ENCODE measurements at places on chromosomes 2 and 18. TPM values are rescaled to one million over a fixed set of nuclear protein-coding genes. Genes with fewer than 3 reads are reported as not detected.

GRCh38 chr18:58484989-58485981, 143.6 kb downstream of the ALPK2 start:
- no peak for DNase-seq

DNA sequence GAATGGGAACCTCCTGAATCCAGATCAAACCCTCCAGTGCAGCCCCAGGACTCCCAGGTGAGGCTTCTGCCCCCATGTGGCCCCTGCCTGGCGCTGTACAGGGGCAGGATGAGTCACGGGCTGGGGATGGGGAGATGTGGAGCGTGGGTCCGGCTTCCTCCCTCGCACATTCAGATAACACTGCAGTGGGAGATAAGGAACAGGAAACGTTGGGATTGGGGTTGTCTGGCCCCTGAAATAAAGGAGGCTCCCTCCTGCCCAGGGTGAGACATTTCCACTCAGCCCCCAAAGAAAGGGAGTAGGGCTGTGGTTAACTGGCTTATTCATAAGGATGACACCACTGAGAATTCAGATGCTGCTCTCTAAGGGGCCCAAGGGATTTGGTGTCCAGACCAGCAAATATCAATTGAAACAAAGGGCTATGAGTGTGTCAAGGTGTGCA, 30.7 kb downstream of the IGFBP5 start:
- DNase-seq = peak; percentile 32

- DNase-seq = no peak
Observed at GRCh38 chr2:113178891-113179290, 5.1 kb downstream of the PSD4 start.

- no peak for DNase-seq
Observed at GRCh38 chr2:157322432-157322831, 3.2 kb downstream of the ERMN start.

GRCh38 chr2:157056200-157056676, 201.3 kb upstream of the GALNT5 start:
- DNase-seq = no peak

The TMEM150A gene
- 13.9 TPM for total RNA-seq

The GPR55 gene
- total RNA-seq = 0.18 TPM

The KCNK3 gene
- 14.7 TPM for total RNA-seq
